ENCODE measurements at places on chromosomes 4 and X. TPM values are rescaled to one million over a fixed set of nuclear protein-coding genes. Genes with fewer than 3 reads are reported as not detected.

UBE2A gene
- 28.9 TPM for total RNA-seq

PHEX gene
- total RNA-seq = 1.2 TPM

TRIM60 gene
- total RNA-seq = not detected

SAGE1 gene
- total RNA-seq = not detected

MAGEC1 gene
- not detected for total RNA-seq

TMEM31 gene
- total RNA-seq = not detected
